ENCODE measurements at places on chromosomes 3 and 15.

- no peak for DNase-seq
- no peak overlapping the region for H3K4me3 ChIP-seq
- peak overlapping the region; percentile 79 for H3K27ac ChIP-seq
- H3K4me1 ChIP-seq, result peaks cover 4% of the 10 kb centered on the region
- no peaks in the 10 kb centered on the region for H3K27me3 ChIP-seq
These were observed 97.5 kb downstream of the TCF12 start for GRCh38 chr15:57015897-57016296.

- H3K4me3 ChIP-seq, result no peak overlapping the region
- no peaks in the 10 kb centered on the region for H3K4me1 ChIP-seq
- H3K27me3 ChIP-seq, result no peaks in the 10 kb centered on the region
- H3K27ac ChIP-seq, result no peak overlapping the region
These were observed 1188.8 kb upstream of the CADM2 start for GRCh38 chr3:83769791-83770663.

GRCh38 chr3:29619676-29620075 is 338.8 kb downstream of the RBMS3 start:
- DNase-seq, result no peak
- no peaks in the 10 kb centered on the region for H3K4me1 ChIP-seq
- no peaks in the 10 kb centered on the region for H3K27me3 ChIP-seq
- H3K4me3 ChIP-seq, result no peak overlapping the region
- no peak overlapping the region for H3K27ac ChIP-seq
- H3K36me3 ChIP-seq, result no peaks in the 10 kb centered on the region

DNA sequence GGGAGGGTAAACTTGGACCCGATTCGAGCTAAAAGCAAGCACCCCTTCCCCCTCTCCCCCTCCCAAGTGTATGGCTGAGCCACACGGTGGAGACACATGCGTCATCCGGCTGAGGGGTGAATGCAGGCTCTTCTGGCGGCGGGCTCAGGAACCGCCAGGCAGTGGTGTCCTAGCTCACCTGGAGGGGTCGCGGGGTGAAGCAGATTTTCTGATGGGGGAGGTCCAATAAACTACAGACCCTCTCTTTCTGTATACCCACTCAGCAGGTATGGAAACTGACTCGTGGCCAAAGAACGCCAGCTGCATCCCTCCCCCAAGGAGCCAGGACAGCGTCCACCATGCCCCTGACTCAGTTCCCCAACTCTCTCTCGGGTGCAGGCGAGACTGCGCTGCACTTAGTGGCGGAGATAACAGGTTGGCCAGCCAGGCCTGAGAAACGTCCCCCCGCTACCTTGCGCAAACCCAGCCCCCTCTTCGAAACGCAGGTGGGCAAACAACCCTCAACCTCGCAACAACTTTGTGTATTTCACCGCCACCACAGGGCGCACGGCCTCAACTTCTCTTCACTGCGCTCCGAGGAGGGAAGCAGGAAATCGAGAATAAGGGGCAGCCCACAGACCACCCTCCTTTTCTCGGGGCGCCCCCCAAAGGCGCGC is 1.3 kb downstream of the MAGI1 start:
- no peaks in the 10 kb centered on the region for H3K36me3 ChIP-seq
- peak; percentile 38 for DNase-seq
- H3K4me3 ChIP-seq, result peak overlapping the region; percentile 79
- H3K4me1 ChIP-seq, result peaks cover 31% of the 10 kb centered on the region
- peak overlapping the region; percentile 96 for H3K27ac ChIP-seq

GRCh38 chr3:65712140-65712539 is 326.6 kb downstream of the MAGI1 start:
- H3K36me3 ChIP-seq, result no peaks in the 10 kb centered on the region
- H3K27ac ChIP-seq, result no peak overlapping the region
- no peaks in the 10 kb centered on the region for H3K27me3 ChIP-seq
- no peak for DNase-seq

All from liver (tissue), 10 donors.